Fibroblast of the conjunctiva (primary cell): ENCODE measurements at places on chromosomes 12 and 14.

DNA sequence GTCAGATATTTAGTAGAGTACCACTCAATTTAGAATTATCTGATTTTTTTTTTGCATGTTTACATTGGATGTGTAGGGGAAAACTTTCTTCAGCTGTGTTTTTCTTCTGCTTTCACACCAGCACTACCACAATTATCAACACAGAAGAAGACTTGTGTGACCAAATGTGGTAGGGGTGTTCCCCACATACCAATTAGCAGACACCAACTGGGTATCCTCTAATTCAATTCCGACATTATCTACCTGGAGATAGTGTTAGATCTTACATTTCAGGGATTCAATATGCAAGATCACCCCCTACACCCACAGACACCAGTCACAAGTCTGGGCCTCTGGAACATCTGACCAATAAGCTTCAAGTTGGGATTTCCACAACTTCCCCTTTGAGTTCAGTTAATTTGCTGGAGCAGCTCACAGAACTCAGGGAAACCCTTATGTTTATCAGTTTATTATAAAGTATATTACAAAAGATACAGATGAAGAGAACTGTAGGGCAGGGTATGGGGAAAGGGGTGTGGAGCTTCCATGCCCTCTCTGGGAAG is 4.1 kb upstream of the KLRG1 start:
- DNase-seq, result no peak

DNA sequence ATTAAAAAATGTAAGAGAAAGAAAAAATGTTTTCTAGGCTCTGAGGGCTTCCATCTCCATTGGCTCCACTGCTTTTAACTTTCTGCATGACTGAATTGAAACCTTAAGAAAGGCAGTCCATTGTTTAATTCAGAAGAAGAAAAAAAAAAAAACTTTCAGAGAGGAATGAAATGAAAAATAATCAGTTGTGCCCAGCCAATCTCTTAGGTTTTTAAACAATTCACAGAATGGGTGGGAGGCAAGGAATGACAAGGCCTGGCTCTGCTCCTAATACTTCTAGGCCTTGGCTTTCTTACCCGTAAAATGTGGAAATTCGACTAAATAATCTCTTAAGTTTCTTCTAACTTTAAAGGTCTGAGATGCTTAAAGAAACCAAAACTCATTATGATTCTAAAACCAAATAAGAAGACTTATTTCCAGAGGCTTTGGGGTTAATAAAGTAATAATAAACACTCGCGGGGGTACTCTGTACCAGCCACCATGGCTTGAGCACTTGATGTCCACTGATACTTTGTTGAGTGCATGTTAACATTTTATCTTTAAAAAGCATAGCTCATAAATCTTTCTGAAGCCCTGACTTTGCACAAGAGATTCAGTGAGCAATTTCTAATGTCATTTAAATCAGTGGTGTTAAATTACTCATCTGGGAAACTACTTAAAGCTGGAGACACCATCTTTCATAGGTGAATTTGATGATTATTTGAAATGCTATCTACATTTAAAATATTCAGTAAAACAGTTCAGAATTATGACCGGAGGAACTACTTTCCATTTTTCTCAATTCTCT is 49.6 kb downstream of the STON2 start:
- DNase-seq, result no peak

DNA sequence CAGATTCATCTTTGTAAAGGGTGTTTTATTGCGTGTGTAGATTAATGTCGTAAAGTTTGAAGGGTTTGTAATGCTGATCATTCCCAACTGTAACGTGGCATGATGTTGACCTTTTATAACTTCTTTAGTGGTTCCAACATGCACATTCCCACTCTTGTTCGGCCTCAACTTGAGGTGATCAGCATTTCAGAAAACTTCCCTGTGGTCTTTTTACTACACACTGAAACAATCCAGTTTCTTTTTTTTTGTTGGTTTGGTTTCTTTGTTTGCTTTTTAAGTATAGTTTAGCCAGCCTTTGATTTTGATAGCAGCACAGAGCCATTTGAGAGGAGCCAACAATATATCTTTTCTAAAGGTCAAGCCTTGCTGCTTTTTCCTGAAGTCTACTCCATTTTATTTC is 22.8 kb downstream of the UTP20 start:
- DNase-seq, result no peak

DNA sequence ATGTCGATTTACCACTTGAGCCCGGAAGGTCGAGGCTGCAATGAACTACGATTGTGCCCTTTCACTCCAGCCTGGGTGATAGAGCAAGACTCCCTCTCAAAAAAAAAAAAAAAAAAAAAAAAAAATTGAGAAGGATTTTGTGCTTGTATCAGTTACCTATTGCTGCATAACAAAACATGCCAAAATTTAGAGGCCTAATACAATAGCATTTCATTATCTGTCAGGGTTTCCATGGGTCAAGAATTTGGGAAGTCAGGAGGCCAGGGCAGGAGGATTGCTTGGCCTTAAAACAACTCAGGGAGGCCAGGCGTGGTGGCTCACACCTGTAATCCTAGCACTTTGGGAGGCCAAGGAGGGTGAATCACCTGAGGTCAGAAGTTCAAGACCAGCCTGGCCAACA is 4.6 kb upstream of the SLC8B1 start:
- no peak for DNase-seq

DNA sequence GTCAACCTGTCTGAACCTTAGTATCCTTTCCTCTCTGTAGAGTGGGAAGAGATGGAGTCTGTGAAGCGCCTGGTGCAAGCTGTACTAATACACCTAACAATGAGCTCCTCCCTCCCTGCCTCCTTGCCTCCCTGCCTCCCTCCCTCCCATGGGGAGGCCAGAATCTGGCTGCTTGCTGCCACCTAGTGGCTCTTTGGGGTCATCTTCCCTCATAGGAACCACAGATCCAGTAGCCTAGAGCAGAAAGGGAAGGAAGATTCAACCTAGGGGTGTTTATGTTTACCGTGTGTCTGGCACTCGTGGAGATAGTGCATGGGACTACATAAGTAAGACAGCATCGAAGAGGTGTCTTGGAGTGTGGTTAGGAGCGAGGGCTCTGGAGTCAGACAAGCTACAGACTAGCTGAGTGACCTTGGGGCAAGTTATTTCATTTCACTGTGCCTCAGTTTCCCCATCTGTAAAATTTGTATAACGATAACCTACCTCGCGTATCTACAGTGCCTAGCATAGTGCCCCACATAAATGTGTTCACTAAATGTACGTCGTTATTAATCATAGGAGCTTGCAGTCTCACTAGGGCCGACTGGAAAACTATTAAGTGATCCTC is 35.5 kb upstream of the TSPAN9 start:
- DNase-seq, result peak; percentile 65

GRCh38 chr14:60642270-60643140 is 6.8 kb downstream of the SIX1 start:
- no peak for DNase-seq

- no peak for DNase-seq
These were observed 19.3 kb downstream of the OS9 start for GRCh38 chr12:57713209-57713608.

DNA sequence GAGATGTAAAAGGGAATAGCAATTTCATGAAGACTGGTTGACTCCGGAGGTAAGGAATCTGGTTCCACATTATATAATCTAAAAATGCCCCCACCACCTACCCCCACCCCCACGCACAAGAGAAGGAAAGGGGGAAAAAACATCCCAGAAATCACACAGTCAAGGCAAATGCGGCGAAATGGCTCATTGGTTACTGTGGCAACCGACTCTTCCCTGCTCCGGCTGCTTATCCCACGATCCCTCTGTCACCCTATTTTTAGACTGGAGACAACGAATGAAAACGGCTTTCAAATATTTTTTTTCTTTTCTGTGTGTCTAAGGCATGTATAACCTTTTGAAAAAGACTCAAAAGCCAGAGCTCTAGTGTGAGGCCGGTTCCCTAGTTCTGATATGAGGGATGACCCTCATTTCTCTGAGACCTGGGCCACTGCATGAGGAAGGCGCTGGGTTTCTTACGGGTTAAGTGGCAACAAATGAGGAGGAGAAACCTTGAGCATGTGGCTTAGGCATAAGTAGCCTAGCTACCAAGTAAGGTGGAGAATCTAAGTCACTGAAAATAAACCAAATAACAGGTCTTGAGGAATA is 148.3 kb upstream of the GRIN2B start:
- DNase-seq, result no peak

DNA sequence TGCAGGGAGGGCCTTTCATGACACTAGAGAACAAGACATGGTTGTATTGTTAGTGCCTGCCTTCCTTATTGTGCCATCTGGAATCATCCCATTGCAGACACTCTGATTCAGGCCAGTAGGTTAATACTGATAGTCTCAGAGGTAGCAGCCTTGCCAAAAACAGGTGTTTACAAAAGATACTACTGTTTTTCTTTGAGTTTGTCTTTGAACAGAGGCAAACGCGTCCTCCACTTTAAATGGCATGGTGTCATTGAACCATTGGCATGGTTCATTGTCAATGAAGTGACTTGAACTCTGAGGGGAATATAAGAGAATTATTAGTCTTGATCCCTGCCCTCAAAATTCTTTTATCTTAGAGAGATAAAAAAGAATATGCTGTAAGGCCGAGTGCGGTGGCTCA is 4.2 kb downstream of the FNTB start:
- no peak for DNase-seq

GRCh38 chr14:50786751-50787464 is 44.1 kb downstream of the NIN start:
- DNase-seq, result no peak

DNA sequence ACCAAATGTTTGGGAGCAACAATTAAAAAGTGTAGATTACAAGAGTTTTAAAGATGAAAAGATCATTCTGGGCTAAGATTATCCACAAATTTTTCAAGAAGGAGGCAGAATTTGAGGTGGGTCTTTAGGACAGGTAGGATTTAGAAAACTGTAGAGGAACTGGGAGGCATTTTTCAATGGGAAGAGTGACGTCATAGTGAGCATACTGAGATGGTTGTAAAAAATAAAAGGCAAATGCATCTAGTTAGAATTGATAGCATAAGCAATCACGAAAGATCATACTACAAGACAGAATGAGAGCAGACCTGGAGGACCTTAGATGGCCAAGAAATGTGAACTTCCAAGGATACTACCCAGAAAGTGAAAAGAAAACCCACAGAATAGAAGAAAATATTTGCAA is 131.6 kb upstream of the G2E3 start:
- no peak for DNase-seq
